ENCODE measurements at places on chromosomes 1 and 21. TPM values are rescaled to one million over a fixed set of nuclear protein-coding genes. Genes with fewer than 3 reads are reported as not detected.

The CFHR5 gene
- not detected for polyA plus RNA-seq

The SPRR2E gene
- not detected for polyA plus RNA-seq

The ERRFI1 gene
- 115 TPM for polyA plus RNA-seq

The LRRIQ3 gene
- polyA plus RNA-seq, result 0.75 TPM

GRCh38 chr1:8629241-8630091 is 188.0 kb downstream of the RERE start:
- DNase-seq, result no peak

Measured in mammary epithelial cell (primary cell).